NK-92 treated with Interleukin-12 subunit alpha and Interleukin-12 subunit beta, amount 100 ng/mL, for 24 hours (cell line): ENCODE measurements at places on chromosomes 2 and 18.

DNA sequence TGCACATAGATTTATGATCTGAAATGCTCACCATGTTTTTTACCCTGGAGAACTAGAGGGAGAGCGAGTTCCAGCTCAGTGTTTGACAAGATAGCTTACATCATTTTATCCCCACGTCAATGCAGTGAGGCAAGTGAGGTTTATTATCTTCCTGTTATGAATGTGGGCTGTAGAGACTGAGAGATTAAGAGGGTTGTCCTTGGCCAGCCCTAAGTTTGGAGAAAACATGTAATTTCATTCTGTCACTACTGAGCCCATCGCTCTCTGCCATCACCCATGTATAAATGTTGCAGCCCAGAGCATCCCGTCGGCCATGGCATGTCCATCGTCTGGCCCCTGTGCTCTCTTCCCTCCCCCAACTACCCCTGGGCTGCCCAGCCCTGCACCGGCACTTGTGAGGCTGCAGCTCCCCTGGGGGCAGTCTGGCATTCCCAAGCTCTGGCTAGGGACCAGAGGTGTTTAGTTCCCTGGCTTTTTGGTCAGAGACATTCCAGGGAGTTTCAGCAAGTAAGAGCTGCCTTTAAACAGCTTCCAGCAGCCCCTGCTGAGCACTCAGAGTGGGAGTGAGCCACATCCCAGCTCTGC, 136.7 kb downstream of the ANTXR1 start:
- no peak for DNase-seq

DNA sequence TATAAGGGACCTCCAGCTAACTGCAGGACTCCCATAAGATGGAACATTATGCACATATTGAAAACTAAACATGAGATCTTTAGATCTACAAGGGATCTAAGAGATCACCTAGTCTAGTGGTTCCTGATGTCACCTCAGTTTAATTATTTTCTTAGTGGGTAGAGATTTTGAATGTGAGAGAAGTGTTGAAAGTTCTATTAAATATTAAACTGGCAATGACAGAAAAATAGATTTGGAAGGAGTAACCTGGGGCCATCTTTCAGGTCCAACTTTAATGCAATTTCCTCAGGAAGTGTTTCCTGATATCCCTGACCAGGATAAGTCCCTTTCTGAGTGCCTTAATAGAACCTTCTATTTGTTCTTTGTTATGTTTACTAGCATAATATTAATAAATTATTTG, 29.1 kb upstream of the CPS1 start:
- DNase-seq = no peak

GRCh38 chr2:105671156-105671555, 73.6 kb upstream of the NCK2 start:
- no peak for DNase-seq

GRCh38 chr18:75377926-75378325, 49.6 kb downstream of the SMIM21 start:
- DNase-seq = no peak

- DNase-seq = no peak
Measured at GRCh38 chr2:95298486-95299111, 1.5 kb downstream of the KCNIP3 start.

DNA sequence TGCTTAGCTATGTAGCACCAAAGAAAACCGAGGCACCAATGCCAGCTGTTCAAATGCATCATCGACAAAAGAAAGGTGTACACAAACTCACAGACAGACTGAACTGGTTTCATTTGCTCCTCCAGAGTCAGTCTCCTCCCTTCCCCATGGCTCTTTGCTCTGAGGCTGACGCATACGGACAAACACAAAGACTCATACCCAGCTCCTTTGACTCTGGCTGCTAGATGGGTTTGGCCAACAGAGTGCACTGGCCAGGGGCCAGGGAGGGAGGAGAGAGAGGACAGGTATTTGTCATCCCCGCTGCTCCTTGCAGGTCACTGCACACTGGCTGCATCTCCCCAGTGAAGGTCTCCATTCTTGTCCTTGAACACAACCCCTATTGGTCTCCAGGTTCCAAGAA, 40.7 kb downstream of the DNER start:
- DNase-seq = no peak

DNA sequence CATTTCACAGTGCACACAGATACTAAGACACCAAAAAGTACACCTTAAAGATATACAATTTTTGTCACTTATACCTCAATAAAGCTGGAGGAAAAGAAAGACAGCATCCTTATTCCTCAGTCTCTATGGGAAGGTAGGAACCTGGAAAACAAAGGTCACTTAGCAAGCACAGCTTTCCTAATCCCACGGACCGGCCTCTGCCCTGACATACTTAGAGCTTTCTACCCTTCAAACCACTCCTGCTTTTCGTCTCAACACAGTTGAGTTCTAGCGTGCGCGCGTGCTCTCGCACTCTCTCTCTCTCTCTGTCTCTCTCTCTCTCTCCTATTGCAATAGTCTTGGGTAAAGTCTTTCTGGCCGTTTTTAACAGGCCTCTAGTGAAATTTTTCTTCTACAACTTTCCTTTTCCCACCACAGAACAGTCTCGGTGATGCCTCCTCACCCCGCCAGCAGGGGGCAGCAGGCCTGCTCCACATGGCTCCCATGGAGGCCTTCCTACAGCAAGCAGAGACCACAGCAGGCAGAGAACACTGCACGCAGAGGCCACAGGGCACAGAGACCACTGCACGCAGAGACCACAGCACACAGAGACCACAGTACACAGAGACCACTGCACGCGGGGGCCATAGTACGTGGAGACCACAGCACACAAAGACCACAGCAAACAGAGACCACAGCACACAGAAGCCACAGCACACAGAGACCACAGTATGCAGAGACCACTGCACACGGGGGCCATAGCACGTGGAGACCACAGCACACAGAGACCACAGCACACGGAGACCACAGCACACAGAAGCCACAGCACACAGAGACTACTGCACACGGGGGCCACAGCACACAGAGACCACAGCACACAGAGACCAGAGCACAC, 106.9 kb downstream of the FBXO15 start:
- peak; percentile 23 for DNase-seq

DNA sequence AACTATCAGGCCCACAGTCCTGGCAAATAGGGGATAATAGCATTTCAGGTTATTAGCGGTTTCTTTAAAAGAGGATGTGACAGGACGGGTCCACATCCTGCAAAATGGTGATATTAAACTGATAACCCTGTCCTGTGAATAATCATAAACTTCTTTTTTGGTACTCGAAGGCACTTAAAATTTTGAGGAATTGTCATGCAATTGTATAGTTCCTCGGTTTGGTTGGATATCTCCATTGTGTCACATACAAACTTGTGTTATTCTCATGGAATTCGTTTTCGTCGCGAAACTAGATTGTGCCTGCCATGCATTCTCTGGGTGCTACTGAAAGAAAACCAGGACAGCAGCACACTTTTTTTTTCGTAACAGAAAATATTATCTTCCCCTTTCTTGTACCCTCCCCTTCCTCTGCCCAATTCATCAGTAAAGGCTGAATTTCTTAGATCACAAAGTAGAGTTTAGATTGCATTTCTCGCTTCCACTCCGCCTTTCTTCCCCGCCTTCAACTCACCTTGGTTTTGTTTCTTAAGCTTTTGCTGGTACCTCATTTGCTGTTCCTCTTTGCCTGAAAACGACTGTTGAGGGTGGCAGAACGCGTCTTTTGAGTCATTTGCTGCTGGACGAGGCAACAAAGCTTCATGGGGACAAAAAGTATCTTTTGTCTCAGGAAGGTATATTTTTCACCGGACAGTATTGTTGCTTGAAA, 1.3 kb downstream of the CERS6 start:
- DNase-seq = no peak

DNA sequence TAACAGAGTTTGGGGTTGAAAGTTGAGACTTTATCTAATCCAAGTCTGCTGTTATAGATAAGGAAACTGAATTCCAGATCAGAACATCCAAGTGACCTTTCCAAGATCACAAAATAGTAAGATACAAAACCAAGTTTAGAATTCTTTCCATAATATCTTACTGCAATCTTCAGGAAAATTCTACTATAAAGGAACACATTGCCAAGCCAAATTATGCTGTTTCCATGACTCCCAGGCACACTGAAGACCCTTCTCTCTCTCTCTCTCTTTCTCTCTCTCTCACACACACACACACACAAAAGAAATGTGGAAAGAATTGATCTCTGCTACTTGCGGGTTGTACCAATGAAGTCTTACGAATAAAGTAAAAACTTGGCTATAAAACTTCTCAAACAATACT, 398.4 kb downstream of the METTL4 start:
- no peak for DNase-seq

GRCh38 chr2:6325616-6326015, 540.1 kb downstream of the CMPK2 start:
- DNase-seq = no peak

DNA sequence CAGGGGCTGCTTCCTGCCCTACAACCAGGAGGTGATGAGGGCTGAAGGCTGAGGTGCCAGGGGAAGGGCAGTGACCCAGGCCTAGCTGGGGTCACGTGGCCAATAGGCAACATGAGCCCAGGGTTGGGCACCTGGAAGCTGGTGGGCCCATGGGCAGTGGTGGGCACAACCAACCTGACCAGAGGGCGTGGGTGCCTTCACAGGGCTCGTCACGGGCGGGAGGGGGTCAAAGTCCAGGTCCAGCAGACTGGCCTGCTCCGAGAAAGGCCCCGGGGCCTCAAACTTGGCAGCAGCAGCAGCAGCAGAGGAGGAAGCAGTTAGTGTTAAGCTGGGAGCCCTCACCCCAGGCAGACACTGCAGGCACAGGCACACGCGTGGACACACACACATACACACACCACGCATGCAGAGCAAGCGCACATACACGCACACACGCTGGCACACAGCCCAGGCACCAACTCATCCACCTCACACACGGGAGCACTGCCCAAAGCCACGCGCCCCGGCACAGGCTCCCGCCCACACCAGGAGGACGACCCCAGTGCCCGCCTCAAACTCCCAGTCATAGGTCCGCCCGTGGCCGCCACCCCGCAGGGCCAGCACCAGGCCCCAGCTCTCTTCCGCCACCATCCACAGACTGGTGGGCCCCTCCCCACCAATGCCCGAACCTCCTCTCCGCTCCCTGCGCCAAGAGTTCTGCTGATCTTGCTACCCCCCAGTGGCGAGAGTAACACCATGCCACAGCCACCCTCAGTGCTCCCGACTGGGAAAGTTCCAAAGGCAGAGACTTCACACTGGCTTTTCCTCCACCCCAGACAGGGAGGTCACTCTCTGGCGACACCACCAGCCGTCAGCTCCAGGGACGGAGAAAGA, 53.0 kb downstream of the BIN1 start:
- no peak for DNase-seq

DNA sequence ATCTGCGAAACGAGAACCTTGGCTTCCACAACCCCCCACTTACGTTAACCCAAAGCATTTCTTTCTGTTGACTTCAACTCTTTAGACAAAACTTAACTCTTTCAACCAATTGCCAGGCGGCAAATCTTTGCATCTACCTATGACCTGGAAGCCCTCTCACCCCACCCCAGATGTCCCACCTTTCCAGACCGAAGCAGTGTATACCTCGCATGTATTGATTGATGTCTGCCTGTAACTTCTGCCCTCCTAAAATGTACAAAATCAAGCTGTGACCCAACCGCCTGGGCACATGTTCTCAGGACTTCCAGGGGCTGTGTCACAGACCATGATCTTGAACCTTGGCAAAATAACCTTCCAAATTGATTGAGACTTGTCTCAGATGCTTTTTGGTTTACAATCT, 12.3 kb downstream of the AQP12B start:
- DNase-seq = no peak

DNA sequence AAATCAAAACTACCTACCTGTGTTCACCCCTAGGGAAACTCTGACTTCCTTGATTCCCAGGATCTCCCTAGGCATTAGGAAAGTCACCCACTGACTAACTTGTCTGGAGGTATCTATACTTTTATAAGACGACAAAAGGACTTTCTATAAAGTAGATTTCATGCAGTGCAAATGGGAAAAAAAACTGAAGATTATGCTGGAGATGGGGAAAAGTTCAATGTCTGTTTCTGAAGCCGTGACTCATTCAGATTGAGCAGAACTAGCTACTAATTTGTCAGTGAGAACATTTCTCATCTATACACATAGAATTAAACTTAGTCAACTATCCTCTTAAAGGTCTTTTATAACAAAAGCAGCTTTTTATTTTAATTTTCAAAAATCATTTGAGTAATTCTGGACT, 6.0 kb downstream of the SEPTIN10 start:
- DNase-seq = no peak

DNA sequence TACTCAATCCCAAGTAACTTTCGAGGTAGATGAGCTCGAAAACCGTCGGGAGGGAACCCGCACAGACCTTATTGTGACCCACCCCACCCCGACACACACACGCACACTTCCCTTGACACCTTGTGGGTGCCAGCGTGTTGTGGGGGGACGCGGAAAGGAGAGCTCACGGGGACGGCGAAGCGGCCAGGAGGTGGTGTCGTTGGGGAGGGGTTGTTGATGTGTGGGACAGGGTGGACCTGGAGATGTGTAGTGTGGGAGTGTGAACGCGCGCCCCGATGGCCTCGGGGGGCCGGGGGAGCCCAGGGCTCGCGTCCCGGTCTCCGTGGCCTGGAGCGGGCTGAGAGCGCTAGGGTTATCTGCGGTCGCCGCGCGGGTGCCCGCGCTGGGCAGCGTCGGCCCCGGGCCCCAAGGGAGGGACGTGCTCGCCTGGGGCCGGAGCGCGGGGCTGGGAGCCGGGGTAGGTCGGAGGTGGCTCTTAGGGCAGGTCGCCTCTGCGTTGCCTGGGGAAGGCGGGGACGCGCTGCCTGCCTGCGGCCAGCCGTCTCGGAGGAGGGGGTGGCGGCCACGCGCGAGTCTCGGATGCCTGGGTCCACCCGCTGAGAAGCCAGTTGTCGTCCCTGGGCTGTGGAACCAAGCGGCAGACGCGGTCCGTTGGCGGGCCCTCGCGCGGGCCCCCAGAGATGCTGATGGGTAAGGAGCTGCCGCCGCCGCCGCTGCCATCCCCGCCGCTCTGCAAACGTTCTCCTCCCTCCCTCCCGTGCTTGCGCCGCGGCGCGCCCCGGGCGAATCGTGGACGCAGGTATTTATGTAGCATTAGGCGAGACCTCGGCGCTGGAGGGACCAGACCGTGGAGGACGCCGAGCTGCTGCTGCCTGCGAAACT, 1.6 kb downstream of the KLHL29 start:
- DNase-seq = no peak
